T-helper 17 cell (primary cell): ENCODE measurements at places on chromosomes 2 and 18. TPM values are rescaled to one million over a fixed set of nuclear protein-coding genes. Genes with fewer than 3 reads are reported as not detected.

Gene FAM228A
- total RNA-seq = 0.17 TPM

- no peak for DNase-seq
Measured at GRCh38 chr18:41681138-41681880, 273.7 kb upstream of the PIK3C3 start.

- no peak for DNase-seq
Measured at GRCh38 chr2:21451403-21451802, 327.6 kb downstream of the TDRD15 start.

GRCh38 chr2:212730994-212731393 is 192.4 kb upstream of the ERBB4 start:
- DNase-seq = no peak

DNA sequence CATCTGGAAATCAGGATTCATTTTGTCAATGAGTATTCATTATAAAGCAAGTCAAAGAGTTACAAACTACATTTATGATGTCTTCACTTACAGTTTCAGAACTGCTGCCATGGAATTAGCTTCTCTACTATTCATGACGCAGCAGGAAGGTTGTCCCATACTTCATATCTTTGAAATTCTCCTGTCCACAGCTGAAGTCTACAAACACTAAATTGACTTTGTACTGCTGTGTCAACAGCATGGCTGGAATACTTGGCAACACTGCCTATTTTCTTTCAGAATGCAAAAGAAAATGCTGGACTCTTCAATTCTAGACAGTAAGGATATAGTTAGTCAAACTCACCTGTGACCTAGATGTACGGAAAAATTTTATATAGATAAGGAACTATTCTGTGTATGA is 44.6 kb upstream of the UNC80 start:
- DNase-seq = no peak

DNA sequence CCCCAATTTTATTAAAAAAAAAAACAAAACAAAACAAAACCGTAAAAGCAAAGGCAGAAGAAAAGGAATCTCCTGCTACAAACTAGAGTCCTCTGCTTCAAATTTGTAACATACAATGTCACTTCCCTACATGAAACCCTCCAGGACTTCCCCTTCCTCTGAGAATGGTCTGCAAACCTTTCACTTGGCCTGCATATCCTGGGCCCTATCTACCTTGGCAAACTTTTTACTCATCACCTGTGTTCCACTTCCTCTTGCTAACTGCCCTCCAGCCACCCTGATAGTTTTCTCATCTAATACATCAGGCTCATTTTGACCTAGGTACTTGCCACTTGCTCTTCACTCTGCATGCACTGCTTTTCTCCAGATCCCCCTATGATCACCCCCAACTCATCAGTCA is 255.5 kb downstream of the ETAA1 start:
- DNase-seq = no peak
